ENCODE measurements at places on chromosomes 6 and 20.
A peak's percentile ranks its signal among the peaks of the same experiment; 100 is the strongest.

- no peak for DNase-seq
These were observed 8.5 kb downstream of the HLA-DMB start for GRCh38 chr6:32932132-32932868.

- no peak for DNase-seq
These were observed 4.7 kb downstream of the CCN2 start for GRCh38 chr6:131946404-131946991.

DNA sequence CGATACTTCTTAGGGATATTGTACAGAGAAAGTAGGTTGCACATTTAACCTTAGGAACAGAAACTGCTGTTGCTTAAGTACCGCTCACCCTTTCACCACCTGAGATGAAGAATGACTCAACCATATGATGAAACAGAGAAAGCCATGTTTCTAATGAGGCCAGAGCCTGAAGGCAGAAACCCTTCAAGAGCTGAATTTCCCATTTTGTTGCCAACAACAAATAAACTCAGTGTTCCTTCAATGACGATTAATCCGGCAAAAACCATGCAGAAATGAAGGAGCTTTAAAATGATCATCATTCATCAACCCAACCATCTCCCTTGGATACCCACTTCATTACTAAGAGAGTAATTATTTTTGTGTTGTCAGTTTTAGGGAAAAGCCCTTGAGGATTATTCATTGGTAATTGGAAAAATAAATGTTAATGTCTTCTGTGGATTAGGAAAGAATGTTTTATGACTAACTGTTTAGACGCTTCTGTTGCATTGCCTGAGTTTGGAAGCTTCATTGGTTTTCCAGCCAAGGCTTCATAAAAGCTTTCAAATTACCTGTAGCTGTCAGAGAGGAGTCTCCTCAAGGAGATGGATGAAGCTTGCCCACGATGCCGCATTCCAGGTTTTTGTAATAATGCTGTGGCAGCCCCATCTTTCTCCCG, 112.1 kb upstream of the IYD start:
- peak; percentile 37 for DNase-seq

DNA sequence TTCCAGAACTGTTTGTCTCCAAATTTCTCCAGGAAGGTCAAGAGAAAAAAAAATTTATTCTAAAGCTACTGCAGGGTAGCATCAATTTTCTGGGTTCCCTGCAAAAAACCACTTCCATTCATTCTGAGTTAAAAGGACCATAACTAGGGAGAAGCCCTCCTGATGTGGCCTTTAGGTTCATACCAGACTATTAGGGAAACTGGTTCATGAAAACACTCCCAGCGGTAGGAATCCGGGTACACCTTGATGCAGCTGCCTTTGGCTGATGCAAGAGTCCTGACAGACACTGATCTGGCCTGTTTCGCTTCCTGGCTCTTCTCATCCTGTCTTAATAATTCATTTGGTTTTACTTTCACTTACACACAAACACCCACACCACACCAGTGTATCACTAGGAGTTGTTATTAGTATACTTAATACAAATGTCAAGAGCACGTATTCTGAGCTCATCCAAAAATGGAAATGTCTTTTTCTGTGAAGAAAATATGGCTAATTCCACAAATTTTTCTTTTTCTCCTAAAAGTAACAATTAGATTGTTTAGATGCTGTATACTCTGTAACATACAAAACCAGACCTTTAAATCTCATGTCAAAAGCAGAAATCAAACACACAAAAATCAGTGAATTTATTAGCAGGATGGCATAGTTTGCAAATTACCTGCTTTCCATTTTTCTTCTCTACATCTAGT, 38.4 kb upstream of the ARHGAP18 start:
- peak; percentile 66 for DNase-seq

- no peak for DNase-seq
These were observed 411 bp downstream of the DSN1 start for GRCh38 chr20:36773107-36773596.

GRCh38 chr20:63055575-63056235, 48.9 kb upstream of the BHLHE23 start:
- DNase-seq, result no peak

GRCh38 chr6:143867236-143867635, 3.0 kb downstream of the ZC2HC1B start:
- DNase-seq, result no peak

GRCh38 chr20:22529150-22530019, 55.0 kb downstream of the FOXA2 start:
- DNase-seq, result no peak

GRCh38 chr6:14450578-14450977, 333.0 kb downstream of the CD83 start:
- DNase-seq, result peak; percentile 64

GRCh38 chr6:130409418-130410100, 43.7 kb downstream of the TMEM200A start:
- no peak for DNase-seq

DNA sequence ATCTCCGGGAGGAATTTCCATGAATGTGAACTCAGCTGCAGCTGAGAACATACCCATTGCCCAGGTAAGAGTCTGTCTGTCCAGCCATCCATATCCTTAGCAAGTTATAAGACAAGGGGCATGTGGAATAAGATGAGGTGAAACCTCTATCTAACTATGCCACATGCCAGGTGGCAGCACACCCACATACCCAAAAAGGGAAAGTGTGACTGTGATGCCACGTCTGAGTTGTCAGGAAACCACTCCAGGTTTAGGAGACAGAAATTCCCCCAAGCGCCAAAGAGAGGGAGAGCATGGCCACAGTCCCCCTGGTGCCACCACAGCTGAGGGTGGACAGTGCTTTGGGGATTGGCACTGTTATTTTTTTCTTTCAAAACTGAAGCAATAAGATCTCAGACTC, 36.7 kb downstream of the SYNDIG1 start:
- no peak for DNase-seq

- DNase-seq, result no peak
These were observed 174.0 kb downstream of the BCKDHB start for GRCh38 chr6:80280262-80281010.

DNA sequence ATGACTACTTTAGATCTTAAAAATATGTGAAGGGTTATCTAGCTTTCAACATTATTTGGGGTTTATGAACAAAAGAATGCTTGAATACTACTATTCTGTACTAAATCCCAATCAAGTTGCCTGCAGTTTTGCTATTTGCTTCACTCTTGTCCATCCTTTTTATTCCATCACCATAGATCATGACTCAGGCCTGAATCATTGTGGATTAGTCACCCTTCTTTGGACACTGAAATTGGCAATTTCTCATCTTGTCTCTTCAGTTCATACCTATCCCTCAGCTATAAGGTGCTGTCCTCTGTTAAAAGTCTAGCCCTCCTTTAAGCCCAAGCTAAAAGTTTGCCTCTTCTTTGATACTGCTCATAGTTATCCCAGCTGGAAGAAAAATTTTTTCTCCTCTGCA, 199.1 kb downstream of the CENPW start:
- DNase-seq, result peak; percentile 4

DNA sequence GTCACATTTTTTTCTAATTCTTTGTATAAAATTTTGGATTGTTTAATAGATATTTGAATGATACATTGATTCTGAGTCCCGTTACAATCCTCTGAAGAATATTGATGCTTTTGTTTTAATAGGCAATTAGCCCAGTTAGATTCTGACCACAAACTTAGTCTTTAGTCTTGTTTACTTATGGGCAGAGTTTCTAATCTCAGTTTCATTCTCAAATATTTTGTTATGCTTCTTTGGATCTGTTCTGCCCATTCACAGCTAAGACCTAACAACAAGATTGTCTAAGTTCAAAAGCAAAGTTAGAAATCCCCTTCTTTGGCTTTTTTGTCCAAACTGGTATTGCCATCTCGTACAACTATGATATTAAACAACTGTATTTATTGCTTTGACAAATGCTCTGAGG, 58.0 kb downstream of the TBXT start:
- no peak for DNase-seq

DNA sequence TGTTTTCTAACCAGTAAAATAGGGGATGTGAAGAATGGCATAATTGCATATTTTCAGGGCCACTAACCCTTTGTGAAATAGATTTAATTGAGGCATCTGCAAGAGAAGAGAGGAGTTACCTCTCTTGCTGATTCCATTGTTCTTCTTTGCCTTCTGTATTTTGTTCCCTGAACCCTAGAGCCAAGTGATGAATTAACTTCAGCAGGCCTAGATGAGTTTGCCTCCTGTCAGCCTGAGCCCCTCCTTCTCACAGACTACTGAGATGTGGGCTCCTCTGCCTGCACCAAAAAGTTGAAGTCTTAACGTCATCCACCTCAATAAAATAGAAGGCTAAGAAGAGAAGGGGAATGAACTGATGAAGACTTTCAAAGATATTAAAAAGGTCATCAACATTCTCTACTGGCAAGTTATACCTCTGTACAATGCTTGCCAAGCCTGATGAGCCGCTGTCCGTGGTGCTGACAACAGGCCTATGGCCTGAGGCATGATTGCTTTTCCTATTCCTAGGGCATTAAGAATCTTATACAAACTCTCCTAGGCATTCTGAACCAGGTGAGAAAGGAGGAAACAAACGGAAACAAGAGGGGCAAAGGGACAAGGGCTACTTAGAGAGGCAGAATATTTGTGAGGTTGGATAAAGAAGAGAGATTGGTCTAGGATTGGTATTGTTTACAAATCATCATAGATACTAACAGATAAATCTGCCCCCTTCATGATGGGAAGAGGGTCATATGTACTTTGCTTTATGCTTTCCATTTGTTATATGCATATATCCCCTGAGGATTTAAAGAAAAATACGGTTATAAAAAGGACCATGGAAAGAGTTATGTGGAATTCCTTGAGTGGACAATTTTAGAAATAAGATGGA, 46.8 kb downstream of the CD24 start:
- peak; percentile 62 for DNase-seq

DNA sequence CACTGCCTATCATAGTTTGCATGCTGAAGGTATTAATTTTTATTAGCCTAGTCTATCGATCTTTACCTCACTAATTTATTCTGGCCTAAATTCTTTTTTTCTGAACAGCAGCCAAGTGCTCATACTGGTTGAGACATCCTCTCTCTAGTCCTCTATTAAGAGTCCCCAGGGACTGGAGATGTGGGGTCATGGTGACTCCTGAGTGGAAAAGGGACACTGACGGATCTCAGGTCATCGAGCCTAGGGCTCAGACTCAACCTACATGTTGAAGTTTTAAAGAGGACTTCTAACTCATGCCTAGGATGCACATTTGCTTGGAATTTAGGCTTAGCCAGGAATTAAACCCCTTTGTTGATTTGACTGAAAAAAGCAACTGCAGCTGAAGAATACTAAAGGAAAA, 378.1 kb downstream of the BTBD9 start:
- no peak for DNase-seq

- peak; percentile 58 for DNase-seq
These were observed 2.6 kb upstream of the ZBP1 start for GRCh38 chr20:57622579-57623381.

- no peak for DNase-seq
These were observed 51.2 kb upstream of the SLC22A1 start for GRCh38 chr6:160070427-160070826.

DNA sequence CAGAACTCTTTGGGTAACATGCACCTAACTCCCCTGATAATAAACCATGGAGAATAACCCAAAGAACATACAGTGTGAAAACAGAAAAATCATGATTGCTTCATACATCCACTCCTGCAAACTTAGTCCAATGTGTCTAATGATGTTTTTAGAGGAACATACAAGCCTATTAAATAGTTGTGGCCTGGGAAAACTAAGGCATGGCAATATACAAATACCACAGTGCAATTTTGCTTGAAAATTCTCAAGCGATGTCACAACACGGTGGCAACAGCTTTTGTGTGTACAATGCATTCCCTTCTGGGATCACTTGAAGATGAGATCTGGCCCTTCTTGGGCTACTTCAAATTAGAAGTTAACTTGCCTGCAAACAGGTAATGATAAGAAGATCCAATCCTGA, 16.7 kb downstream of the MAP3K5 start:
- no peak for DNase-seq

- DNase-seq, result no peak
These were observed 2.8 kb upstream of the NUP153 start for GRCh38 chr6:17709476-17709875.

- no peak for DNase-seq
These were observed 323.4 kb downstream of the TAF4 start for GRCh38 chr20:61742097-61742825.

- DNase-seq, result peak; percentile 74
These were observed 12.1 kb upstream of the PDYN start for GRCh38 chr20:2005831-2006426.

- DNase-seq, result no peak
These were observed 172.7 kb downstream of the TTLL2 start for GRCh38 chr6:167497428-167498056.

DNA sequence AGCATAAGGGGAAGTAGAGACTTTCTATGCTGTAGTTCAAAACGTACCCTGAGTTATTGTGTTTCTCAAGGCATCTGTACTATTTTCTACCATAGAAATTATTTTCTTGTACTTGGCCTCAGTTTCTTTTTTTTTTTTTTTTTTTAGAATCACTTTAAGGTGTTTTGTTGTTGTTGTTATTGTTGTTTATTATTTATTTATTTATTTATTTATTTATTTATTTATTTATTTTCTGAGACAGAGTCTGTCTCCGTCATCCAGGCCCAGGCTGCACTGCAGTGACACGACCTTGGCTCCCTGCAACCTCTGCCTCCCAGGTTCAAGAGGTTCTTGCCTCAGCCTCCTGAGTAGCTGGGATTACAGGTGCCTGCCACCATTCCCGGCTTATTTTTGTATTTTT, 179.1 kb downstream of the GRIK2 start:
- no peak for DNase-seq

GRCh38 chr6:4905826-4906225, 98.0 kb downstream of the RPP40 start:
- DNase-seq, result peak; percentile 36

GRCh38 chr6:43775535-43775885, 5.5 kb downstream of the VEGFA start:
- DNase-seq, result no peak

DNA sequence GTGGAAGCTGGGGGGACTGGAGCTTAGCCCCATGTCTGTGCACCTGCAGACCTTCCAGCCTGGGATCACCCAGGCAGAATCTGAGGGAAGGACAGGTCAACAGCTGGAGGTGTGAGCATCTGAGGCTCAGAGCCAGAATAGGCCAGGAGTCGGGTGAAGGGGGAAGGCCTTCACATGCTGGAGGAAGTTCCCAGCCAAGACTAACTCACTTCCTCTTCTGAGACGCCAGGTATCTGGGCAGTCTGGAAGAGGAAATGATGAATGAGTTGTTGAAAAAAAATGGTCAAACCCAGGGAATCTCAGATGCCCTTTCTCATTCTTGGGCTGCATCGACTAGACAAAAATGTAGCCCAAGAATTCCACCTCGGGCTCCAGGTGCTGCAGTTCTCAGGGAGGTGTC, 73.6 kb upstream of the TIAM2 start:
- peak; percentile 20 for DNase-seq

GRCh38 chr6:157099912-157100593, 223.3 kb downstream of the TMEM242 start:
- DNase-seq, result peak; percentile 59
